Karpas-422 (cell line): ENCODE measurements at places on chromosomes 1 and 21. TPM values are rescaled to one million over a fixed set of nuclear protein-coding genes. Genes with fewer than 3 reads are reported as not detected.

DNA sequence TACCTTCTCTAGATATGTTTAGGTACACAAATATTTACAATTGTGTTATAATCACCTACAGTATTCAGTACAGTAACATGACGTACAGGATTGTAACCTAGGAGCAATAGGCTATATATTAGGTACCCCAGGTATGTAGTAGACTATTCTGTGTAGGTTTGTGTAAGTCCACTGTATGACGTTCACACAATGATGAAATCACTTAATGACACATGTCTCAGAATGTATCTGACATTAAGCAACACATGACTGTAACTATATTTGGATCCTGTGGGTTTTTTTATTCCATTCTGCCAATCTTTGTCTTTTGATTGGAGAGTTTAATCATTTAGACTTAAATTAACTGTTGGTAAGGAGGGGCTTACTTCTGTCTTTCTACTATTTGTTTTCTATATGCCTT is 52.1 kb downstream of the STYXL2 start:
- no peak overlapping the region for H3K4me3 ChIP-seq
- H3K4me1 ChIP-seq = no peaks in the 10 kb centered on the region
- 0 out of 2 replicates have a peak, but pooled peaks cover 6% of the 10 kb centered on the region for H3K27me3 ChIP-seq
- DNase-seq = no peak
- H3K36me3 ChIP-seq = no peaks in the 10 kb centered on the region; the same call in 1 of the 2 replicates
- no peak overlapping the region for H3K27ac ChIP-seq

- no peak overlapping the region for H3K4me3 ChIP-seq
- H3K27me3 ChIP-seq = no peaks in the 10 kb centered on the region
- no peak overlapping the region for H3K27ac ChIP-seq
- peaks cover 2% of the 10 kb centered on the region for H3K4me1 ChIP-seq
Observed at GRCh38 chr1:147078606-147079399, 93.5 kb downstream of the PRKAB2 start.

DNA sequence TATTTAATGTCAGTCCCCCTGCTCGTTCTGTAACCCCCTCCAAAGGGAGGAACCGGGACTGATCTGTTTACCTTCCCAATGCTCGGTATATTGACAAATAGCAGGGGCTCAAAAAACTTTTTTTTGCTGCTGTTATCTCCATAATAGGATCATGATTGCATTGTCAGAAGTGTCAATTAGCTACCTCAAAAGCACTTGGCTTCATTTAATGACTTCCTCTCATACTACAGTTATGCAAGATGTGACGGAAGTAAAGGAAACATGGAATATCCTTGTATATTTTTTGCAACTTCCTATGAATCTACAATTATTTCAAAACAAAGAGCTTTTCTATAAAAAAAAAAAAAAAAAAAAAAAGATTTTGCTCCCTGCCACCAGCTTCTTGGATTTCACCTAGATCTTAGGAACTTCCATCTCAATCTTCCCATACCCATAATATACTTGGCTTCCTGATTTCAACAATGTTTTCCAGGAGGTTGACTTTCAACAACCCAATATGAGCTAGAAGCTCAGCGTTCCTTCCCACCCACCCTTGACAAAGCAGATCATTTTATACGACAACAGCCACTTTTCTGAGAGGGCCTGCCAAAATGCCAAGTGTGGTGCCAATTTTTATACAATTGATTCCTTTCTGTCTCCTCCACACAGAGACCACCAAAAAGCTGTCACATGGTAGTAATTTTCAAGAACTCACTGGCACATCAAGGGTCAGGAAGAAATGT is 71.7 kb downstream of the SETD4 start:
- H3K4me3 ChIP-seq = no peak overlapping the region
- H3K36me3 ChIP-seq = no peaks in the 10 kb centered on the region

GRCh38 chr1:177983482-177984135 is 13.8 kb upstream of the SEC16B start:
- H3K4me1 ChIP-seq = no peaks in the 10 kb centered on the region
- DNase-seq = no peak
- no peaks in the 10 kb centered on the region for H3K27me3 ChIP-seq

GRCh38 chr21:31335957-31336738 is 7.9 kb downstream of the TIAM1 start:
- no peak for DNase-seq
- no peak overlapping the region for H3K27ac ChIP-seq
- H3K27me3 ChIP-seq = no peaks in the 10 kb centered on the region
- no peak overlapping the region for H3K4me3 ChIP-seq

GRCh38 chr21:34704119-34704518 is 35.3 kb downstream of the CLIC6 start:
- H3K36me3 ChIP-seq = no peaks in the 10 kb centered on the region
- peaks cover 9% of the 10 kb centered on the region for H3K4me1 ChIP-seq
- DNase-seq = no peak
- H3K27ac ChIP-seq = no peak overlapping the region

GRCh38 chr1:220882061-220882891 is 3.0 kb downstream of the HLX start:
- no peaks in the 10 kb centered on the region for H3K36me3 ChIP-seq
- H3K4me1 ChIP-seq = no peaks in the 10 kb centered on the region
- DNase-seq = peak; percentile 29
- no peak overlapping the region for H3K27ac ChIP-seq

The SAMD13 gene
- total RNA-seq = 1.6 and 3.1 TPM in 2 replicates

GRCh38 chr1:228851193-228851592 is 115.9 kb downstream of the RHOU start:
- H3K27ac ChIP-seq = no peak overlapping the region
- no peak for DNase-seq
- no peaks in the 10 kb centered on the region for H3K36me3 ChIP-seq
- H3K27me3 ChIP-seq = no peaks in the 10 kb centered on the region
- H3K4me3 ChIP-seq = no peak overlapping the region

GRCh38 chr1:205267306-205267902 is 39.7 kb downstream of the TMCC2 start:
- no peaks in the 10 kb centered on the region for H3K27me3 ChIP-seq
- no peaks in the 10 kb centered on the region for H3K4me1 ChIP-seq
- DNase-seq = no peak
- H3K4me3 ChIP-seq = no peak overlapping the region
- H3K36me3 ChIP-seq = no peaks in the 10 kb centered on the region

The HSD3B2 gene
- not detected in 2 replicates for total RNA-seq

DNA sequence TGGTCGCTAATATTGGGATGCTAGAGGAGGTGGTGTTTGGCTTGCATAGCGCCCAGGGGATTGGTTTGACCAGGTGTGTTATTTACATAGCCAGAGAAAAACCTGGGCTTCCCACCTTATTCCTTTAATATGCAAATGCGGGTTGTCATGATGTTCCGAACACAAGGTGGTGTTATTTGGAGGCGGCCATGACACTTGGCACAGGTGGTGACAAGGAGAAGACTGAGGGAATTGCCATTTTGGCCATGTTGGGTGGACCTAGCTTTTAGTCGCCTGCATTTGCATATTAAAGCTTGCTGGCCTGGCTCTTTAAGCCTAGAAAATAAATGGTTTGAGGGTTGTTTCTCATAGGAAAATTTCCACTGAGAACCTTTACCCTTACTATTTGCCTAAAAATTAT is 490.5 kb downstream of the SIPA1L2 start:
- no peak overlapping the region for H3K27ac ChIP-seq
- no peaks in the 10 kb centered on the region for H3K4me1 ChIP-seq
- H3K4me3 ChIP-seq = no peak overlapping the region
- H3K27me3 ChIP-seq = 0 out of 2 replicates have a peak, but pooled peaks cover 2% of the 10 kb centered on the region
- H3K36me3 ChIP-seq = no peaks in the 10 kb centered on the region
- no peak for DNase-seq

- H3K27ac ChIP-seq = peak overlapping the region; percentile 85
- no peaks in the 10 kb centered on the region for H3K27me3 ChIP-seq
- H3K4me3 ChIP-seq = peak overlapping the region; percentile 64
- H3K36me3 ChIP-seq = no peaks in the 10 kb centered on the region
- peaks cover 51% of the 10 kb centered on the region for H3K4me1 ChIP-seq
Observed at GRCh38 chr21:43361127-43361492, 65.8 kb downstream of the SIK1 start.

- H3K27ac ChIP-seq = no peak overlapping the region
- H3K36me3 ChIP-seq = no peaks in the 10 kb centered on the region
- H3K27me3 ChIP-seq = no peaks in the 10 kb centered on the region; the same call in 1 of the 2 replicates
- no peak for DNase-seq
Observed at GRCh38 chr1:60863131-60863530, 219.2 kb upstream of the NFIA start.

DNA sequence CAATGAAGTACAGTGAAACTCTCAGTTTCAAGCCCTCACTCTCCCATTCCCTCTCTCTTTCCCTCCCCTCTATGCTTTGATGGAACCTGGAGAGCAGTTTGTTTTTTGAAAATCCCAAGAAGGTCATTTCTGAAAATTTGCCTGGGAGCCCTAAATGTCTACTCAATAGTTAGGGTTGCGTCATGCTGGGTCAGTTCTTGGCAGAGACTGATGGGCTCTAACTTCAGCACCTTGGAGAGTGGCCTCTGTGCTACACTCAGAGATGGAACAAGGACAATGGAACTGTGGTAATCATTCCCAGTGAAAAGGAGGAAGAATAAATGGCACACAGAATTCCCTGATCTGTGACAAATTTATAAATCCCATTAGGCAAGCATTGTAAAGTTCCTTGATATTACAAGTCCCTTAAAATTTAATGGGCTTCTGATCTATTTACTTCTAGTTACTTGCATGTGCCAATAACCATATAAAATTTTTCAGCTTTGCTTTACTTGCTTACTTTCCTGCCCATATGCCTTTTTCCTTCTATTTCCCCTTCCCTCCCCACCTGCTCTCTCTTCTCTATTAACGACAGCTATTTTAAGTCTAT is 182.9 kb upstream of the KCND3 start:
- no peaks in the 10 kb centered on the region for H3K4me1 ChIP-seq
- H3K36me3 ChIP-seq = no peaks in the 10 kb centered on the region
- H3K4me3 ChIP-seq = no peak overlapping the region
- no peak overlapping the region for H3K27ac ChIP-seq

GRCh38 chr21:21788591-21788990 is 790.4 kb downstream of the NCAM2 start:
- H3K4me1 ChIP-seq = no peaks in the 10 kb centered on the region
- H3K36me3 ChIP-seq = no peaks in the 10 kb centered on the region
- H3K4me3 ChIP-seq = no peak overlapping the region
- no peak for DNase-seq

The RGS4 gene
- not detected in 2 replicates for total RNA-seq

The PTPRU gene
- 1.1 TPM in 1 of 2 replicates, not detected in the other for total RNA-seq

The C1orf87 gene
- not detected in 2 replicates for total RNA-seq

- H3K4me1 ChIP-seq = no peaks in the 10 kb centered on the region
- H3K27me3 ChIP-seq = no peaks in the 10 kb centered on the region
- no peak overlapping the region for H3K27ac ChIP-seq
- no peak overlapping the region for H3K4me3 ChIP-seq
- H3K36me3 ChIP-seq = no peaks in the 10 kb centered on the region
Observed at GRCh38 chr1:38334930-38335592, 288.5 kb upstream of the POU3F1 start.

GRCh38 chr21:37195059-37195458 is 72.1 kb downstream of the VPS26C start:
- no peak overlapping the region for H3K4me3 ChIP-seq
- H3K27ac ChIP-seq = no peak overlapping the region
- H3K36me3 ChIP-seq = peaks cover 18% of the 10 kb centered on the region; the same call in 1 of the 2 replicates
- no peaks in the 10 kb centered on the region for H3K4me1 ChIP-seq
- H3K27me3 ChIP-seq = no peaks in the 10 kb centered on the region
- DNase-seq = no peak

DNA sequence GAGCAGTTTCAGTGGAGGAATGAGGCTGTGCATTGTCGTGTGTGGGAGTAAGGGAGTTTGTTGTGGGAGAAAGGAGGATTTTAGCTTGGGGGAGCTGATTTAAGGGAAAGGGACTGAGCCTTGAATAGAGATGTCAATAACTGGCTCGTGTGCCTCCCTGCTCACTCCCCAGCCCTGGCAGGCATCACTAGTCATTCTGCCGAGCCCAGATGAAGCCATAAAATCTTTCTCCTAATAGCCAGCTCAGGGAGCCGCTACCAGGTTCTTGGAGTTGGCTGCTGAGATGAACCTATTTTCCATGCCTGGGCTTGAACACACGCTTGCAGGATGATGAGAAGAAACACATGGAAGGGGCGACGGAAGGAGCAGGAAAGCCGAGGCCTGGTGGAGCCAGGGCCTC is 65.0 kb upstream of the POU3F1 start:
- no peak for DNase-seq
- H3K36me3 ChIP-seq = no peaks in the 10 kb centered on the region
- H3K4me1 ChIP-seq = peaks cover 16% of the 10 kb centered on the region
- no peaks in the 10 kb centered on the region for H3K27me3 ChIP-seq
- H3K27ac ChIP-seq = no peak overlapping the region

- H3K4me3 ChIP-seq = no peak overlapping the region
- no peaks in the 10 kb centered on the region for H3K4me1 ChIP-seq
- no peaks in the 10 kb centered on the region for H3K36me3 ChIP-seq
- no peak for DNase-seq
Observed at GRCh38 chr1:180909462-180909976, 3.2 kb upstream of the KIAA1614 start.

The HSF2BP gene
- 0.67 and 0.76 TPM in 2 replicates for total RNA-seq

DNA sequence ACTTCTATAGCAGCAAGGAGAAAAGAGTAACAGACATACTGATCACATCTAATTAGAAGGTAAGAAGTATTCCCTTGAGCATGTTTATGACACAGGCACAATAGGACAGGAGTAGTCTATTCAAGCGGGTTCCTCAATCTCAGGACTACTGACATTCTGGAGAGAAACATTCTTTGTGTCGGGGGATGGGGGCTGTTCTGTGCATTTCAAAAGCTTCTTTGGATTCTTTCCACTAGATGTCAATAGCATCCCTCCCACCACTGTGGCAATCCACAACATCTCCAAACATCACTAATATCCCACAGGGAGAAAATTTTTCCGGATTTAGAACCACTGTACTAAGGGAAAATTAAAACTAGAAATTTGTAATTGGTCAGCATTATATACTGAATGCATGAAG is 56.9 kb downstream of the ADAMTS5 start:
- no peaks in the 10 kb centered on the region for H3K27me3 ChIP-seq
- no peak overlapping the region for H3K4me3 ChIP-seq

DNA sequence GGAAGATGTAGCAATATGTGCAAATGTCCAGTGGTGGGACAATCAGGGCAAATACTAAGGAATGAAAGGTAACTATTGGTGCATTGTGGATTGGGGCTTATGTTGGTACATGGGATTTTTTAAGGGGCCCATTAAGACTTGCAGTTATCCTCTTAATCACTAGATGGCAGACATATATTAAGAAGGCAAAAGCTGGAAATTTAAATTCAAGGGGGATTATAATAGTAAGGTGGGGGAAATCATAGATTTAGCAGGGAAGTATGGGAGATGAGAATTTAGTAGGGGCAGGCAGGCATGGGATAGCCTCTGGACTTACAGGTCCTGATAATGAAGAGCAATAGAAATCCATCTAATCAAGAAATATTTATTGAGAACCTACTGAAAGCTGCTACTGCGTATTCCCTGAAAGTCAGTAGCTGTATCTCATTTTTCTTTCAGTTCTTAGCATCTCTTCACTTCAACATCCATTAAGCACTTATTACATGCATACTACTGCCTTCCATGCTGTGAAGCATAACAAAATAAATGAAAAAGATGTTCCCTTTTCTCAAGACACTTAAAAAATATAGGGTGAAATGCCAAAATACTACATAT is 251.8 kb downstream of the CRB1 start:
- no peaks in the 10 kb centered on the region for H3K27me3 ChIP-seq
- DNase-seq = peak; percentile 64
- no peak overlapping the region for H3K27ac ChIP-seq
- H3K36me3 ChIP-seq = no peaks in the 10 kb centered on the region

- peak; percentile 39 for DNase-seq
- H3K27ac ChIP-seq = no peak overlapping the region
- peaks cover 2% of the 10 kb centered on the region; the same call in 1 of the 2 replicates for H3K4me1 ChIP-seq
- H3K27me3 ChIP-seq = no peaks in the 10 kb centered on the region
Observed at GRCh38 chr1:167071286-167071685, 18.9 kb downstream of the GPA33 start.
